ENCODE measurements at places on chromosomes 1 and 21.

DNA sequence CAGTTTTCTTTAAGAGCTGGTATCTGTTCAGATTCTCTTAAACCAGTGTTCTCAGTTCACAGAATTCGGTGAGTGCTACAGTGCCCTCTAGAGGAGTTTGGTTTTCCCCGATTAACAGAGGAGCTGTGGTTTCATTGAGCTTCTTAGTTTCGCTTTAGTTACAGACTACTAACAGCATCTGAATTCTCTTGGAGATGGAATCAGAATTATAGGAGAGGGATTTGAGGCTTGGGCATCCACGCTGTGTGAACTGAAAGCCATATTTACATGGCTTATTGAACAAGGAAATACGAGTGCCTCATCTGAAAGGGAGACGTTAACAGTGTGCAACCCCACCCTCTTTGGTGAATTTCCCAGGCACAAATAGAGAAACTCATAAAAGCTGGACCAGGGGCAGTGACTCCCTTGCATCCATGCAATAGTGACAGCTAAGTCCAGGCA lies 202.0 kb downstream of the USH2A start:
- DNase-seq, result peak; percentile 70

DNA sequence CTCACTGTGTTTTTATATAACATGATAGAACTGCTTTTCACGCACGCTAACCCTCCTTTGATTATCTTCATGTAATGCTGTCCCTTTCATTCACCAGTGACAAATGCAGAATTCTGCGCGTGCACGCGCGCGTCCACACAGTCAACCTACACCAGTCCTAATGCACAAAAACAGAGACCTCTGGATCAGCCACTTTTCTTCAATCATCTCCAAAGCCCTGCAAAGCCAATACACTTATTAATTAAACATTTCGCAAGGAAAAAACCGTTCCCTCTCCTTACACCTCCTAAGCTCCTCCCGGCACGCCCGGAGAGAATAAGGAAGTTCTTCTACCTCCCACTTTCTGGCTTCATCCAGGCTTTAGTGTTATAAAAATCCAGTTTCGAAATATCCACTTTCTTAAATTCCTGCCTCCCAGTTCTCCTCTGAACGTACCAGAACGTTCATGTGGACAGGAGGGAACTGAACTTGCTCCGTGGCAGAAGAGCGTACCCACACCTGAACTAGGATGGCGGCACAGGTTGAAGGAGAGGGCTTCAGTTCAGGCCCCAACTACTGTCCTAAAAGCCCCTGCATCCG lies 4.6 kb downstream of the LMX1A start:
- DNase-seq, result no peak

GRCh38 chr1:92446546-92446945 lies 40.2 kb downstream of the GFI1 start:
- DNase-seq, result peak; percentile 86

DNA sequence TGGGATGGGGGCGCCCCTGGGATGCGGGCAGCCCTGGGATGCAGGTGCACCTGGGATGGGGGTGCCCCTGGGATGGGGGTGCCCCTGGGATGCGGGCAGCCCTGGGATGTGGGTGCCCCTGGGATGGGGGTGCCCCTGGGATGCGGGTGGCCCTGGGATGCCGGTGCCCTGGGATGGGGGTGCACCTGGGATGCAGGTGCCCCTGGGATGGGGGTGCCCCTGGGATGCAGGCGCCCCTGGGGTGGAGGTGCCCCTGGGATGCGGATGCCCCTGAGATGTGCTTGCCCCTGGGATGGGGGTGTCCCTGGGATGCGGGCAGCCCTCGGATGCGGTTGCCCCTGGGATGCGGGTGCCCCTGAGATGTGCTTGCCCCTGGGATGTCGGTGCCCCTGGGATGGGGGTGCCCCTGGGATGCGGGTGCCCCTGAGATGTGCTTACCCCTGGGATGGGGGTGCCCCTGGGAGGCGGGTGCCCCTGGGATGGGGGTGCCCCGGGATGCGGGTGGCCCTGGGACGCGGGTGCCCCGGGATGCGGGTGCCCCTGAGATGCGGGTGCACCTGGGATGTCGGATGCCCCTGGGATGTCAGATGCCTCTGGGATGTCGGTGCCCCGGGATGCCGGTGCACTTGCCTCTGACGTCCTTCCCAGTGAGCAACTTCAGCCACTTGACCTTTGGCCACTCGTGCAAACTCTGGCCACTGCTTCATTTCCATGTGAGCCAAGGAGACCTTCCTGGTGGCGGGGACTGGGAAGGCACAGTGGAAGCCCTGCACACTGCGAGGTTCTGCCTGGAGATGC lies 37.3 kb upstream of the SLC19A1 start:
- no peak for DNase-seq

DNA sequence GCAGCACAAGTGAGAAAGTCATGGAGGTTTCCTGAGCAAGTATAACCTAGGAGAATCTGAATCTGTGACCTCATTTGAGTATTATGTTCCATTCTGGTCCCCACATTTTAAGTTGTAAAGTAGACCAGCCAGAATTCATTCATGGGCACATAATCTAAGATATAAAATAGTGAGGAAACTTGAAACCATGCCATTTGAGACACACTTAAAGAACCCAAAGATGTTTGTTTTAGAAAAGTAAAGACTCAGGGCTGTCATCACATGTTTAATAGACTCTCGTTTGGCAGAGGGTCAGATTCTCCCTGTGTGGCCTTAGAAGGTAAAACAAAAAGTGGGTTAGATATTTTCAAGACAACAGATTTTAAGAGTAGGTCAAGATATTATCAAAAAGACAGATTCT lies 6.4 kb downstream of the SZT2 start:
- DNase-seq, result no peak

DNA sequence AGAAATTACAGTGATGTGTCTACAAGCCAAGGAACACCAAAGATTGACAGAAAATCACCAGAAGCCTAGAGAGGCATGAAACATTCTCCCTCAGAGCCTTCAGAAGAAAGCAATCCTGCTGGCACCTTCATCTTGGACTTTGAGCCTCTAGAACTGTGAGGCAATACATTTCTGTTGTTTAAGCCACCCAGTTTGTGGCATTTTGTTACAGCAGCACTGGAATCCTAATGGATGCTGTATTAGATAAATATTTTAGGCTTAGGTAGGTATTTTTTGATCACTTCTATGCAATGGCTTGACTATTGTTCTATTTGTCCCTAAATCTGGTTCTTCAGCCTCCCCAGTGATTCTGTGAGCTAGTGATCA lies 453.1 kb downstream of the LTN1 start:
- no peak for DNase-seq

DNA sequence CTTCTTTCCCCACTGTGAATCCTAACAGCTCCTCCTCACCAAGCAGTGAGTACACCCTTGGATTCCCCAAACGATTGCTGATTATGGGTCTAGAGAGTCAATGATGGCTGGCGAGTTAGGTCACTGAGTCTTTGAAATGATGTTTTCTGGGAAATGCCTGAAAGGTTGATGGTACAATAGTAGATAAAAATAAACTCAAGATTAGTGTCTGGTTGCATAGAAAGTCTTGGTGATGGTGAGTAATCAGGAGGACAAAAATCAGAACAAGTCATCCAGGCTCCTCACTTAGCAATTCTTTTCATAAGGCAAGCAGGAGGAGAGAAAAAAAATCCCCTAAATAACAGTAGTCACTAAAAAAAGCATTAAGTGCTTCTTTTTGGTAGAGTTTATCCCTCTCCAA lies 22.6 kb downstream of the HLX start:
- no peak for DNase-seq

- no peak for DNase-seq
Observed at GRCh38 chr1:78267513-78268218, 221.9 kb downstream of the GIPC2 start.

DNA sequence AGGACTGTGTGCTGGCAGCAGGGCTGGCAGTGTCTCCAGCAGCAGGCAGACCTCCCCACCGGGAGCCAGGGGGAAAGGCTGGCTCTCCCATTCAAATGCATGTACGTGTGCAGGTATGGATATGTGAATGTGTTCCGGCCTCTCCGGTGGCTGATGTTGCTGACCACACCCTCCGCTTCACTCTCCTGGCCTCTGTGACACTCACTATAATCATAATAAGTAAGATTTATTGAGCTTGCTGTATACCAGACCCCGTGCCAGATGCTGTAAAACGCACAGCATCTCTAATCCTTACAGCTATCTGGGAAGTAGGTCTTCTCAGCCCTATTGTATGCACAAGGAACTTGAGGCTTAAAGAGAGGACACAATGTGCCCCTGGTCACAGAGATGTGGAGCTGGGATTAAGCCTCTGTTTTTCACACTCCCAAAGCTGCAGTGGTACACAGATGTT lies 20.5 kb upstream of the ARTN start:
- no peak for DNase-seq

GRCh38 chr1:61300899-61301298 lies 218.5 kb downstream of the NFIA start:
- no peak for DNase-seq

GRCh38 chr1:228336308-228337030 lies 70.2 kb downstream of the TRIM11 start:
- DNase-seq, result no peak

DNA sequence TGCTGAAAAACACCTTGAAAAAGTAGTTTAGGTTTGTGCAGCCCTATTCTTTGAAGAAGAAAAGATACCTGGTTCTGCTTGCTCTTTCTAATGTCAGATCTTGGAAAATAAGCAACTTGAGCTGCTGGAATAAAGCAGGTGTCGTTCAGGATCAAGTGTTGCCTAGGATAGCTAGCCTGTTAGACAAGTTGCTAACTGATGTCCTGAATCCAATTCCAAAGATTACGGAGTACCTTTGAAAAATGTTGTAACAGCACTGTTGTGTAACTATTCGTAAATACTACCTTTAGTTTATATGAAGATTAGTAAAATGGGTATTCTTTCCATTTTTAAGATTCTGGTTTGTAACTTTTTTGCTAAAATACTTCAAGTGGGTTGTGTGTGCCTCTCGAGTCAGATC lies 151.5 kb downstream of the CLEC20A start:
- no peak for DNase-seq

GRCh38 chr1:205442051-205442725 lies 13.7 kb downstream of the BLACAT1 start:
- no peak for DNase-seq

GRCh38 chr1:236141447-236142252 lies 689 bp upstream of the GPR137B start:
- peak; percentile 29 for DNase-seq

DNA sequence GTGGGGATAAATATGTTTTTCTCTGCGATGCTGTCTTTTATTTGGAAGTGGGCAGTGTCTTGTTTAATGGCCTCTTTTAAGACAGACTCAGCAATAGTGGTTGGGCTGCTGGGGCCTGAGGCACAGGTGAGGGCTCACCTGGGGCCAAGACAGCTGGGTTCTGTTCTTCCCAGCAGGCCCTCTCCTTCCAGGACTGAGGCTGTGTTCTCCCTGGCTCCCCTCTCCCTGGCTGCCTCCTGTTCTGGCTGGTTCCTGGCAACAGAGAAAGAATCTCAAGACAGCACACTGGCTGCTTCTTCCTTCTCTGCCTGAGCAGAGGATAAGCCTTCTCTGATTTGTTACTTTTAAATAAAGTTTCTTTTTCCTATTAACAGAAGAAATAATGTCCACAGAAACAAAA lies 7.4 kb upstream of the GRHL3 start:
- DNase-seq, result no peak

DNA sequence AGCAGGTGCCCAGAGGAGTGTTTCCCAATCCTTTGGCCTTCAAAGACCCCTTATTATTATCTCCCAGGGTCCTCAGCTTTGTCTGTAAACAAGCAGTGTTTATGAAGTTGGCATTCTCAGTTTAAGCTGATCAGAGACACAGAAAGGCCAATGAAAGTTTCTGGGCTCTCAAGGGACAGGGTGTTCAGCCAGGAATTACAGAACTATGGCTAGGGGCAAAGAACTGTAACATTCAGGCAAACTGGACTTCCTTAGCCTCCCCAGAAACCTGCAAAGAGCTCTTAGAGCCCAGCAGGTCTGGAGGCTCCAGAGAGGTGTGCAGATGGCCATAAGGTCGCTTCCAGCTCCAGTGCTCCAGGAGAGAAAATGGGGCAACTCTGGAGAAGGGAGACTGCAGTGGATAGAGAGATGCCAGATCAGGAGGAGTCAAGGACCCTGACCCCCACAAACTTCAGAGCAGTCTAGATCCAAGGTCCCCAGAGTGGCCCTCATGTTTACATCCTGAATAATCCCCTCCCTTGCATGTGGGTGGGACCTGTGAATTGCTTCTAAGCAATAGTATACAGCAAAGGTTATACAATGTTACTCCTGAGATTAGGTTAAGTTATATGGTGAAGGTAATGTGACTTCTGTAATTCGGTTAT lies 6.2 kb downstream of the ECHDC2 start:
- no peak for DNase-seq

DNA sequence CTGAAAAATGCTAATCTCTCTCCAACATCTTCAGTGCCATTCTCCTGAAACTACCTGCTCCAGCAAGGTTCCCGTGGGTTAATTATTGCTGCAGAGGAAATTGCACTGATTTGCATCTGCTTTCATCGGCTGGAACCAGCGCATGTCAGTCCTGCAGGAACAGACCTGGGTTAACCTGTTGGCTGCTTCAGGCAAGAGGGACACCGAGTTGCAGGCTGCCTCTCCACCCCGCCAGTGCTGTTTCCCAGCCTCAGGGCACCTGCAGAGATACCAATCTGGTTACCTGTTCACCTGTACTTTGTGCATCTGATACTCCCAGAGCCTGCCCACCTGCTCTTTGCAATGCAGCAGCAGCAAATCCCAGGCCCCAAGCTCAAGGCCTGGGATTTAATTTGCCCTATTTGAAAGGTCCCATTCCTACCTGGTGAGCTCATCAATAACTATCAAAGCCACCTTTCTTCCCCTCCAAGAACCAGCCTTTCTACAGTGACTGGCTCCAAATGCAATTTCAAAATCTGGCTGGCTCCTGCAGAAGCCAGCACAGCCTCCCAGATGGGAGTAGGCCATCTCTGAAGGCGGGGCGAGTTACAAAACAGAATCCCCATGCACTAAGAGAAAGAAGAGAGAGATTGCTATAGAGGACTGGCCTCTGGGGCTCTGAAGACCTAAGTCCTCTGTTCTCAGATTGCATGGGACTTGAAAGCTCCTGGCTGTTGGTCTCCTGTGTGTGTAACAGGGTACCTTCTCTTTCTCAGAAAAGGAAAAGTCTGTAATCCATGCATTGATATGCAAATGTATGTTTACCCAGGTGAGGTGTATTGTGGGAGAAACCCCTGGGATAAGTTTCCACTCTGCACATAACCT lies 67.8 kb downstream of the TOMM20 start:
- no peak for DNase-seq

DNA sequence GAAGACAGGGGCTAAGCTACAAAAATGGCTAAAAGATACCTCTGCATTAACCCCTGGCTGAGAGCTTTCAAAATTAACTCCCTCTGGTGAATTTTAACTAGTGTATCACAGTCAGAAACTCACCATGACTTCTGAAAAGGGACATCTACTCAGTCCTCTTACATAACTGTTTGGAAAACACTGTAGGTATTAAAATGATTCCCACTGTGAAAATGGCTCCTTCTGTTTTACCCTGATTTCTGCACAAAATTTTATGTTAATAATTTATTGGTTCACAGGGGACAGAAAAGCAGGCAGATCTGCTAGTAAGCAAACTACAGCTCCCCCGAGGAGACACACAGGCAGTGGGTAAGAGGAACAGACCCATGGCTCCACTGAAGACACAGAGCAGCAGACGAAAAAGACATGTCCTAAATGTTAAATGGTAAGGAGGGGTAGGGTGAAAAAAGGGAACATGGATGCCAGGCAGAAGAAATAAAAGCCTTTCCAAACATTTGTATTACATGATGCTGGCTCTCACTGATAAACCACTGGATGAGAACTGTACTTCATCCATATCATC lies 111.7 kb downstream of the SLC45A1 start:
- DNase-seq, result no peak
